ENCODE measurements at places on chromosomes 5 and 9.

- no peak for DNase-seq
These were observed 252.3 kb downstream of the PBX3 start for GRCh38 chr9:125999504-125999881.

DNA sequence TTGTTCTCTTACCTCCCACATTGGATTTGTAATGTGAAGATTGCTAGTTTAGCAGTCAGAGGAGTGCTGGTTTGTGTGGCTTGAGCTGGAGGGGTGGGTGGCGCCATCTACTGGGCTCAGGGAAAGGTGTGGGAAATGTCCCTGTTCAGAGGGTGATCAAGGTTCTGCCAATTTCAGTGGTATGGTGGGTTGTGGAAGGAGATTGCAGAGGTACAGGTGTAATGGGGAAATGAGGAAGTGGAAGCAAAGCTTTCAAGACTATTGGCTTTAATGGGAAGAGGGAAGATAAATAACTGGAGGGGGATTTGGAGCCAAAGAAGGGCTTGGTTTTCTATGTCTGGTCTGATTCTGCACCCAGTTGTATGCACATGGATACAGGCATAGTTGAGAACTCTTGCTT lies 76.4 kb downstream of the OSMR start:
- DNase-seq = no peak

DNA sequence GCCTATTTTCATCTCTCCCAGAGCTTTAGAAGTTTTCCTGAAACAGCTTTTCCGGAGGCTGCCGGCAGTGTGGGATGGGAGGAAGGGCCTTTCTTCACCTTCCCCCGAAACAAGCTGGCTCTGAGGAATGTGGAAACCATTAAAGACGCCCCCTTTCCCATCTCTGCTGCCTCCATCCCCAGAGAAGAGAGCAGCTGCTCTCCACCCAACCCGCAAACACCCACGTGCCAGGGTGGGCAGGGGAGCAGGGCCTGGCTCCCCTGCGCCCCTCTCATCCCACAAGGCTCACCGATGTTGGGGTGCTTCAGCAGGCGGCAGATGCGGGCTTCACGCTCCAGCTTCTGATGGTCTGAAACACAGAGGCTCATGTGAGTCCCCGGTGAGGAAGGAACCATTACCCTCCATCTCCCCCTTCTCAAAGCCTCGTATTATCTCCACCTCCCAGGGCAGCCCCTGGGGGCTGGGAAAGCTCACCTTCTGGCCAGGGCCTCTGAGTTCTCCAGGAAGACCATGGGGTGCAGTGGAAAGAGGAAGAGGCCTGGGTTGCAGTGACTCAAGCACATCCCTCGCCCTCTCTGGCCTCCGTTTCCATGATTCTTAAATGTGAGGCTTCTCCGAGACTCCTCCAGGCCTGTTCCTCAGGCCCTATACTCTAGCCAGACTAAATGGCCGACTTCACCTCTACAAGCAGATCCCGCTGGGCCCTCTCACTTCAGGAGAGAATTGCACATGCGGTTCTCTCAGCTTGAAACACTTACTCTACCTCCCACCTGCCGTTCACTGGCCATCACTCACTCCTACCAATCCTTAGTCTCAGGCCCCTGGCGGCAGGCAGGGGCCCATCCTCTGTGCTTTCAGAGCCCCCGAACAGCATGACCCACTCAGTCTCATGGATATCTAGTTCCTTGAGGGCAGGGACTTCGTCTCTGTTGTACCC lies 24.6 kb downstream of the CAMK2A start:
- no peak for DNase-seq

GRCh38 chr9:33472881-33473615 lies 676 bp downstream of the NOL6 start:
- no peak for DNase-seq

- DNase-seq = no peak
These were observed 21.0 kb upstream of the FAM151B start for GRCh38 chr5:80466669-80467485.

DNA sequence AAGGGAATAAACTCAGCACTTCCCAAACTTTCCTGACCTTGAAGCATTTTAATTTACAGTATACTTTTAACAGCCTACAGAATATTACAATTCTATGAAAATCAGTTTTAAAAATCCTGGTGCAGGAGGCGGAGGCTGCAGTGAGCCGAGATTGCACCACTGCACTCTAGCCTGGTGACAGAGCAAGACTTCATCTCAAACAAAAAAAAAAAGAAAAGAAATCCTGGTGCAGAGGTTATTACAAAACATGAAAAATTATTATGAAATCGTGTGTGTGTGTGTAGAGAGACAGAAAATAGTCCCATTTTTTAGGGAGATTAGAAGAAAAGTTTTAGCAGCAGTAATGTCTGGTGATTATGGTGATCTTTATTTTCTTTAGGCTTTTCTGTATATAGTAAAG lies 26.9 kb downstream of the GOLPH3 start:
- no peak for DNase-seq

- no peak for DNase-seq
These were observed 29.4 kb upstream of the HSD17B3 start for GRCh38 chr9:96331236-96331947.

- no peak for DNase-seq
These were observed 18.7 kb downstream of the XRCC4 start for GRCh38 chr5:83095957-83096539.

GRCh38 chr5:95281226-95281625 lies 3.7 kb downstream of the MCTP1 start:
- DNase-seq = no peak

DNA sequence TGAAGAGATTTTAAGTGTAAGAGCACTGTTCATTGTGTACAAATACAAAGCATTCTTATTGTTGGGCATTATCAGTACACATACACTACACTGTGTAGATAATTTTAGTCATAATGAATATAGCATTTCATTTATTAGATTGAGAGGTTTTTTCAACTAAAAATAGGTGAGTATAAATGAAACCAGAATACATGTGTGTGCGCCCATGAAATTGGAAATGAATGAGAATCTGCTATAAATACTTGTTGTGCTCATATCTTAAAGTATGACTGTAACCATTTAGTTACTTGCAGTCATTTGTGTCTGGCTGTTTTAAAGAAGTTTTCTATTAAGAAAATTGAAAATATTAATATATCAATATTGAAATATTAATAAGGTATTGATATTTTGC lies 189.0 kb upstream of the MEF2C start:
- no peak for DNase-seq

DNA sequence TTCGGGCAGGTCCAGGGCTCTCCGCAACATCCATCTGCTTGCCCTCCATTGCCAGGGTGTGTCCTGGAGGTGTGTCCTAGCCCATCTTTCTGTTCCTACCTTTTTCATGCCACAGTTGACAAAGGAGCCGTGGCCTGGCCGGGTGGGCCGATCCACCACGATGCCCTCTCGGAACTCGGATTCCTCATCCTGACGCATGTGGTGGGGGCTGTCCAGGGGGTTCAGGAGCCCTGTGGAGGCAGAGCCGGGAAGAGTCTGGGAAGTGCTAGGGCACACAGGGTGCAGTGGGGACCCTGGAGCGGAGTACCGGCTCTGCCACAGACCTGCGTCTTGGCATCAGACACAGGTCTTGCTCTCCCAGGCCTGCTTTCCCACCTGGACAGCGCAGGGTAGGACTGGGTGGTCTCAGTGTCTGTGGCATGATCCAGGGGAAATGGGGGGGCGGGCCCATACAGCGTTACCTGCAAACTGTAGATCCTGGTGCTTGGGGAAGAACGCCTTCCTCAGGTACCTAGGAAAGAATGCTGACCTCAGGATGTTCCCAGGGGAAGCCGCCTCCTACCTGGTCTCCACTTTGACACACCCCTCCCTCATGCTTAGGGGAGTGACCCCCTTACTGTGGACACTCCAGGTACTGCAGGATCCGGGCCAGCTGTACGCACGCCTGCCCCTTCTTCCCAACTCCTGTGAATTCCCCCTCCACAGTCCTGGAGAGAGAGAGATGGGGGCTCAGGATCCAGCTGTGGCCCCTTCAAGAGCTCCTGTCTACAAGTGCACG lies 3.5 kb downstream of the SPOUT1 start:
- no peak for DNase-seq

DNA sequence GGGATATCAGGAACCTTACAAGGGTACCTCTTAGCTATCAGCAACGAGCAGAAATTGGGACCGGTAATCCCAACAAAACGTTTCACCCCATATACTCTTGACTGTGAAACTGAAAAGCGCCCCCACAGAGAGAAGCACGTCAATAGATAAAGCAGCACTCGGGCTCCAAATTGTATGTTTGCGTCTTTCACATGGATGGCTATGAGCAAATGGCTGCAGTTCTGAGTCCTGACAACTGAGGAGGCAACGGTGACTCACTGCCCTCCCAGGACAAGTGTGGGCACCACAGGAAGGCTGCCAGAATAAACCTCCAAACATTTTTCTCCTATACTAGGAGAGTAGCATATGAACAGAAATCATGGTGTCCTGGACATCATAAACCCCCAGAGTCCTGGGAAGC lies 36.6 kb downstream of the SEMA4D start:
- no peak for DNase-seq

- no peak for DNase-seq
These were observed 78.9 kb downstream of the NSUN2 start for GRCh38 chr5:6553972-6554371.

DNA sequence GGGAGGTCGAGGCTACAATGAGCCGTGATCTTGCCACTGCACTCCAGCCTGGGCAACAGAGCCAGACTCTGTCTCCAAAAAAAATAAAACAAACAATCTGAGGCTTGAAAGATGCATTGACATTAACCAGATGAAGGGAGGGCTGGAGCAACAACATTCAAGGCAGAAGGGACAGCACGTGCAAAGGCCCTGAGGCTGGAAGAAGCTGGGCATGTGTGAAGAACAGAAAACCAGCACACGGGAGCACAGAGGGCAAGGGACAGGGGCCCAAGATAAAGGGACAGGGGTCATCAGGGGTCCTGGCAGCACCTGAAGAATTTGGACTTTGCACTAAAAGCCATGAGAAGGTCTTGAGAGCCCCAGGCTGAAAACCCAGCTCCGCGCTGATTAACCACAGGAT lies 3.3 kb downstream of the PTGES start:
- no peak for DNase-seq

GRCh38 chr9:137014776-137015539 lies 13.1 kb downstream of the ABCA2 start:
- no peak for DNase-seq

GRCh38 chr5:146529984-146530383 lies 14.0 kb upstream of the GPR151 start:
- no peak for DNase-seq

DNA sequence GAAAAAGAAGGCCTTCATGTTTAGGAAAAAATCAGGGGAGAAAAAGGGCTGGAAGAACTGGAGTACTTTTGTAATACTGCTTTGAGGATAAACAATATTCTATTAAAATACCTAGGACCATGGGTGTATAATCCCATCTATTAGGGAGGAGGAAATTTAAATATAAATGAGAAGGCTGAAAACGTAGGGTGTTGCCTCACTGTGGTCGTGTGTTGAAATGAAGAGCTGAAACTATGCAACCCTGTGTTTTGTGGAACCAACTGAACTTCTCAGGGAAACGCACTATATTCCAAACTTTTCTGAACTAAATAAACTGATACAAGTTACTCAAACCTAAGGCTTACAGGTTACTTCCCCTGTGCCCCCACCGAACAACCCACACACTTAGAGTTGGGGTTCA lies 4.5 kb upstream of the CNTLN start:
- no peak for DNase-seq

DNA sequence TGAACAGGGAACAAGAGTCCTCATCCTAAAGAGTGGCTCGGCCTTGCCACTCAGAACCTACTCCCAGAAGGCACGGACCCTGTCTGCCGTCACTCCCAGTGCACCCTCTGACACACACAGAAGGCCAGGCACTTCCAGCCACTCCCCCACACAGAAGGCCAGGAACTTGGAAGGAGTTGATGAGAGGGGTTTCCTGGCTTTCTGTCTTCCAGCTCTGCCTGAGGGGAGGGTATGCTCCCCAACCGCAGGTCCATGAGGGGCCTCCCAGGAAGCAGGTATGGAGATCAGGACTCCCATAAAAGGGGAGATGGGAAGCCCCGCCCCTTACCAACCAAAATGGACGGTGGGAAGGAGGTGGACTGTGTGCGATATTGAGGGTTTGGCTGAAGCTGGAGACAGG lies 247.6 kb upstream of the IRX4 start:
- DNase-seq = no peak

GRCh38 chr5:111935835-111936234 lies 178.8 kb upstream of the NREP start:
- no peak for DNase-seq

DNA sequence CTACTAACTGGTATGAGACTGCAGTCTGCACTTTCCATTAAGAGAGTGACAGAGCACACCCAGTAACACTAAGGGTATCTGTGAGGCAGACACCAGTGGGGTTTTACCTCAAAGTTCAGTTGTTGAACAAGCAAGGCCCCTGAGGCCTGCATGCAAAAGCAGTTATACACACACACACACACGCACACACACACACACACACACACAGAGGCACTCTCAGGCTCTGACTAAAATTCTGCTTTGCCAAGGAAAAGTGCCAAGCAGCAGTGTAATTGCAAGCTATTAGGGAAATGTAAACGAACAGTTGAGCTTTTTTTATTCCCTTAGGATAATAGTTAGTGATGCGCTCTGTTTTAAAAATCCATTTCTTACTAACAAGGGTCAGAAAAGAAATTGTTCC lies 377.1 kb downstream of the SPOCK1 start:
- DNase-seq = no peak

GRCh38 chr9:115976781-115977180 lies 176.8 kb upstream of the PAPPA start:
- DNase-seq = no peak

DNA sequence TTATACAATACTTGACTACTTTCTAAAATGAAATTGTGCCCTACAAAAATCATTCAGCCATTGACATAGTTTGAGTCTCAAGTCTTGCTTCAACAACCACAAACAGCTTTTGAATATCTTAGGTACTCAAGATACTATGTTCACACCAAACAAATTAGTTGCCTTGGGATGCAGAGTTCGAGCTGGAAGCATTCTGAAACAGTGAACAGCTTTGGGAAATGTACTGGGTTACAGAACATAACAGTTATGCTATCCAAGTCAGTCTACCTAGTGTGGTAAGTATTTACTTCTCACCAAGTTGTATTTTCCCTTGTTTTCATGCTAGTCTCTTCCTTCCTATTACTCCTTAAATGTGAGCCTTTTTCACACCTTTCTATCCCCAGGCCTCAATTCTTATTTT lies 143.2 kb downstream of the SSBP2 start:
- no peak for DNase-seq

DNA sequence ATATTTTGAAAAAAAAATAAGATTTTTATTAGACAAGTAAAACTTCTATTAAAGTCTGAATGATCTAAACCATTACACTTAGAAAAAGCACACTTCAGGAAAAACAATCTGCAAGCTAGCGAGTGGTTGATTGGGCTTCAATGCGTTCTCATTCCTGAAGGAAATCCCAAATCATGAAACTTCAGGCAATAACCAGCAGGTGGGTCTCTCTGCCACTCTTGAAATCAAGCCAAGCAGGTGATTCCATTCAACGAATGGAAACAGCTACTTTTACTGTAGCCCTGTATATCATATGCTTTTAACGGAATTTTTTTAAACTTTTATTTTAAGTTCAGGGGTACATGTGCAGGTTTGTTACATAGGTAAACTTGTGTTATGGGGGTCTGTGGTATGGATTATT lies 234.5 kb upstream of the TRPM3 start:
- no peak for DNase-seq

GRCh38 chr9:84947412-84947972 lies 278.0 kb downstream of the NTRK2 start:
- DNase-seq = no peak

All from stimulated activated CD8-positive, alpha-beta memory T cell treated with anti-CD3 and anti-CD28 coated beads, Interleukin-4, amount 100 ng/mL, for 4 hours (primary cell).